Mesenchymal stem cell (in vitro differentiated cells and primary cell): ENCODE measurements at places on chromosomes 13 and 19.

DNA sequence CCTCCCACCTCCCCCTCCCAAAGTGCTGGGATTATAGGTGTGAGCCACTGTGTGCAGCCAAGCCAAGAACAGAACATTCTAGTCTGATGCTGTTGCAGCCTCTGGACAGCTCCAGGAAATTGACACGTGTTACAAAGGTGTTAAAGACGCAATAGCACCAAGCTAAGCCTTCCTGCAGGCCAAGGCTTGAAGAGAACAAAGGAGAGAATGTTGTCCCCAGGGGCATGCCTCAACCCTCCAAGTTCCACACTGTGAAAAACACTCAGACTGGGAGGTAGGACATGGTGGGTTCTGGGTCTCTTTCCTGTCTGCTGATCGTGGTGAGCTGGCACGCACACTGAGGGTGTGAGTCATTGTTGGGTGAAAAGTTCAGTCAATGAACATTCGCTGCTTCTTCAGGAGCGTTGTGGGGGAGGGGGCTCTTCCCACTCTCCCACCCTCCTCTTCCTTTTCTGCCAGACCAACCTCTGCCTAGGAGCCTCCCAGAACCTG lies 5.3 kb upstream of the PTPRS start:
- no peak overlapping the region for H3K4me3 ChIP-seq
- no peak overlapping the region for H3K27ac ChIP-seq
- DNase-seq = peak; percentile 70
- H3K36me3 ChIP-seq = no peaks in the 10 kb centered on the region
- H3K27me3 ChIP-seq = peaks cover 25% of the 10 kb centered on the region

DNA sequence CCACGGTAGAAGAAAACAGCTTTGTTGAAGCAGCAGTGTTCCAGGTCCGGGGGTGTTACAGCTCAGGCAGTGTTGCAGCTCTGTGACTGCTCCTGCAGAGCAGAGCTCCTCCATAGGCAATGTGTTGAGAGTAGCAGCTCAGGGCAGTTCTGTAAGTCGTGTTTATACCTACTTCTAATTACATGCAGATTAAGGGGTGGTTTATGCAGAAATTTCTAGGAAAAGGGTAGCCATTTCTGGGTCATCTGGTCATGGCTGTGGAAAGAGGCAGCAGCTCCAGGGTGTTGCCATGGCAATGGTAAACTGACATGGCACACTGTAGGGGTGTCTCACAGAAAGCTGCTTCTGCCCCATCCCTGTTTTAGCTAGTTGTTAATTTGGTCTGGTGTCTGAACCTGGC lies 316.4 kb downstream of the GPC5 start:
- H3K27ac ChIP-seq = no peak overlapping the region
- H3K27me3 ChIP-seq = no peaks in the 10 kb centered on the region
- H3K36me3 ChIP-seq = no peaks in the 10 kb centered on the region
- peaks cover 3% of the 10 kb centered on the region for H3K4me1 ChIP-seq
- no peak for DNase-seq

- DNase-seq = no peak
- H3K27me3 ChIP-seq = peaks cover 8% of the 10 kb centered on the region
- H3K36me3 ChIP-seq = no peaks in the 10 kb centered on the region
- no peak overlapping the region for H3K4me3 ChIP-seq
- no peak overlapping the region for H3K27ac ChIP-seq
These were observed 12.1 kb downstream of the PRR22 start for GRCh38 chr19:5772416-5772815.

- no peaks in the 10 kb centered on the region for H3K36me3 ChIP-seq
- H3K27ac ChIP-seq = no peak overlapping the region
- H3K4me1 ChIP-seq = peaks cover 55% of the 10 kb centered on the region
- no peaks in the 10 kb centered on the region for H3K27me3 ChIP-seq
- DNase-seq = no peak
- H3K4me3 ChIP-seq = no peak overlapping the region
These were observed 3.8 kb upstream of the JUNB start for GRCh38 chr19:12787458-12787857.

- no peak overlapping the region for H3K4me3 ChIP-seq
- no peaks in the 10 kb centered on the region for H3K36me3 ChIP-seq
- no peak for DNase-seq
These were observed 107.1 kb upstream of the UQCRFS1 start for GRCh38 chr19:29320086-29320485.

GRCh38 chr19:43699506-43700394 lies 16.1 kb upstream of the IRGC start:
- H3K36me3 ChIP-seq = no peaks in the 10 kb centered on the region
- peak overlapping the region; percentile 40 for H3K4me3 ChIP-seq
- H3K4me1 ChIP-seq = peaks cover 5% of the 10 kb centered on the region
- H3K27ac ChIP-seq = no peak overlapping the region
- DNase-seq = no peak

- H3K27me3 ChIP-seq = no peaks in the 10 kb centered on the region
- no peaks in the 10 kb centered on the region for H3K36me3 ChIP-seq
- peak; percentile 10 for DNase-seq
- no peak overlapping the region for H3K27ac ChIP-seq
- H3K4me1 ChIP-seq = no peaks in the 10 kb centered on the region
- no peak overlapping the region for H3K4me3 ChIP-seq
These were observed 19.3 kb downstream of the ENOX1 start for GRCh38 chr13:43767341-43767931.

GRCh38 chr13:98033277-98034247 lies 80.1 kb downstream of the IPO5 start:
- peak; percentile 76 for DNase-seq
- no peak overlapping the region for H3K4me3 ChIP-seq
- H3K27ac ChIP-seq = peak overlapping the region; percentile 73
- H3K27me3 ChIP-seq = no peaks in the 10 kb centered on the region

DNA sequence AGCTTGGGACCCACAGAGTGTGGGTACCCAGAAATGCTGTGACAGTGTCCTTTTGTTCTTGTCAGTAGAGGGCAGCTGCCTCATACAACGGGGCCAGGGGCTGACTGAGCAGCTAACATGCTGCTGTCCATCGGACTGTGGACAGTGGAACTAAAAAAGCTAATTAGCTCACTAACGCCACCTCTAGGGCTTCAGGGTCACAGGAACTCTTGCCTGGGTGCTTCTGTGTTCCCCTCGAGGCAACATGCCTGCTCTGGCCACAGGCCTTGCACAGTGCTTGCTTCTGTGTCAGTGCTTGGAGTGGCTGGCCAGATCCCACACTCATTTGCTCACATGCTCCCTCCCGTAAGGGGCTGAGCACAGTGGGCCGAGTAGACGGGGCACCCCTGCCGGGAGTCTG lies 377.0 kb downstream of the OLFM4 start:
- no peaks in the 10 kb centered on the region for H3K36me3 ChIP-seq
- no peak overlapping the region for H3K27ac ChIP-seq
- H3K4me1 ChIP-seq = no peaks in the 10 kb centered on the region

- DNase-seq = peak; percentile 28
- H3K4me3 ChIP-seq = no peak overlapping the region
- H3K27me3 ChIP-seq = peaks cover 34% of the 10 kb centered on the region
- H3K27ac ChIP-seq = no peak overlapping the region
These were observed 11.4 kb upstream of the IGFL1 start for GRCh38 chr19:46218160-46218559.

DNA sequence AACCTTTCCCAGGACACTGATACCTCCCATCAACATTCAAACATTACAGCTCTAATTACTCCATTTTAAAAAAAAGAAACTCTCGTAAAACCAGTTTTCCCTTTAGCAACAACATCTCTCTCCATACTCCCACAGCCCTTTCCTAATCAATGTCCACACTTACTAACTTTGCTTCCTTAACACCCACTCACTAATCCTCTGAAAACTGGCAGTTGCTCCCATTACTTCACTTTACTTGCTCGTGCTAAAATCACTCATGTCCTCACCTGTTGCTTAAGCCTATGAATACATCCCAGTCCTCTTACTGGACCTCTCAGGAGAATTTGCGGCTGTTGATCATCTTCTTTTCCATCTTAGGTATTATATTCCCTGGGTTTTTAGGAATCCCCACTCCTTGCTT lies 44.8 kb downstream of the RBM26 start:
- H3K4me1 ChIP-seq = no peaks in the 10 kb centered on the region
- H3K27me3 ChIP-seq = no peaks in the 10 kb centered on the region
- DNase-seq = no peak
- no peak overlapping the region for H3K27ac ChIP-seq

GRCh38 chr13:47661076-47661475 lies 340.0 kb downstream of the SUCLA2 start:
- no peak overlapping the region for H3K4me3 ChIP-seq
- H3K4me1 ChIP-seq = peaks cover 2% of the 10 kb centered on the region
- DNase-seq = peak; percentile 69
- H3K27ac ChIP-seq = no peak overlapping the region
- H3K36me3 ChIP-seq = no peaks in the 10 kb centered on the region

- peaks cover 11% of the 10 kb centered on the region for H3K4me1 ChIP-seq
- no peak overlapping the region for H3K4me3 ChIP-seq
- H3K27me3 ChIP-seq = no peaks in the 10 kb centered on the region
- DNase-seq = no peak
These were observed 24.3 kb upstream of the LAMP1 start for GRCh38 chr13:113272701-113273181.

DNA sequence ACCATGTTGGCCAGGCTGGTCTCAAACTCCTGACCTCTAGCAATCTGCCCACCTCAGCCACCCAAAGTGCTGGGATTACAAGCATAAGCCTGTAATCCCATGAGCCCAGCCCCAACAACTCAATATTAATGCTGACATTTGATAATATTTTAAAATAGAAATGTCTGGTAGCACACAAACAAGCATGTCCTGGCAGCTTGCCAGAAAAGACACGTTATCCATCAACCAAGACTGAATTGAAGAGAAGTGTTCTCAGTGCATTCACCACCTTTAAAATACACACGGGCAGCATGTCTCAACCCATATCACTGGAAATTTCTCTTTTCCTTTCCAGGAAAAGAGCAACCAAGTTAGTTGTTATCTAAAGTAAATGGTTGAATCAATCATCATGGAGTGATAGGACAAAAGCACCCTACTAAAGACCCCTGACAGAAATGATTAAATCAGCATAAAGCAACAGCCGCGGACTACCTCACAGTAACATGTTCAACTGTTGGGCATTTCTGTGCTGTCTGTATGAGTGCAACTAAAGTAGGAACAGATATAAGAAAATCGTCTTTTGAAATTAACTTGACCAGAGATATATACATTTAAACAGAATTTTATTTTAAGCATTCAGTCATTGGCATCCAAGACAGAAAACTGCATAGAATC lies 25.0 kb downstream of the LHFPL6 start:
- no peaks in the 10 kb centered on the region for H3K36me3 ChIP-seq
- peaks cover 2% of the 10 kb centered on the region for H3K4me1 ChIP-seq
- no peak for DNase-seq
- no peak overlapping the region for H3K27ac ChIP-seq

DNA sequence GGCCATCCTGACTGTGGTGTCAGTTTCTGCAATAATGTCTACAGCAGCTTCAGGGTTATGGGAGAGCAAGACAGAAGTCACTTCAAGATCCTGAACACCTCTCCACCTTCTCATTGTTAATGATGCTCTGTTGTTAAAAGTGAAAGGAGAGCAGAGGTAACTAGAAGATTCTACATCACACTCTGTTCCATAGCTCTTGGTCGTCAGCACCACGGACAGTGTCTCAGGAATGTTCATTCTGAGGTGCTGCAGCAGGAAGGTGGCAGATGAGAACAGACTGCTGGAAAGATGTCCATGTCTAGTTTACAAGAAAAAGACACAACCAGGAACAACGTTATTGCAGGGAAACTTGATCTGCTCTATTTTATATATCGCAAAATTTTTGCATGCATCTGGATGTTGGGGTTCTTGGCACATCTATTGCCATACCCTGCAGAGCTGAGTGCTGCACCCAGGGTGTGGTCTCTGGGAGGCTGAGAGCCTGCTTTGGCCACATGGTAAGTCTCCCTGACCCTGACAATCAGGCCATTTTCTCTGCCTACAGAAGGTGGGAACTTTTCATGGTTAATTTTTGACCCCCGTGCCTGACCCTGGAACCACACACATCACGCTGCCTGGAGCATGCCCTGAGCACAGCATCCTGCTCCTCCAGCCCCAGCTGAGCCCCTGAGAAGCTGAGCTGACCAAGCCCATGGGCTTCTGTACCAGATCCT lies 12.7 kb downstream of the CEACAM21 start:
- no peak overlapping the region for H3K27ac ChIP-seq
- H3K4me3 ChIP-seq = no peak overlapping the region
- H3K36me3 ChIP-seq = no peaks in the 10 kb centered on the region
- H3K27me3 ChIP-seq = no peaks in the 10 kb centered on the region
- H3K4me1 ChIP-seq = no peaks in the 10 kb centered on the region

GRCh38 chr19:29524912-29525831 lies 622 bp upstream of the VSTM2B start:
- no peak overlapping the region for H3K27ac ChIP-seq
- peaks cover 42% of the 10 kb centered on the region for H3K4me1 ChIP-seq
- DNase-seq = peak; percentile 0
- peaks cover 63% of the 10 kb centered on the region for H3K27me3 ChIP-seq
